ENCODE measurements at places on chromosomes 2 and 18. TPM values are rescaled to one million over a fixed set of nuclear protein-coding genes. Genes with fewer than 3 reads are reported as not detected.

Gene SP140
- polyA plus RNA-seq: 1.0 TPM

Gene EFHD1
- polyA plus RNA-seq: 22.1 TPM

Gene B4GALT6
- 3.2 TPM for polyA plus RNA-seq

DNA sequence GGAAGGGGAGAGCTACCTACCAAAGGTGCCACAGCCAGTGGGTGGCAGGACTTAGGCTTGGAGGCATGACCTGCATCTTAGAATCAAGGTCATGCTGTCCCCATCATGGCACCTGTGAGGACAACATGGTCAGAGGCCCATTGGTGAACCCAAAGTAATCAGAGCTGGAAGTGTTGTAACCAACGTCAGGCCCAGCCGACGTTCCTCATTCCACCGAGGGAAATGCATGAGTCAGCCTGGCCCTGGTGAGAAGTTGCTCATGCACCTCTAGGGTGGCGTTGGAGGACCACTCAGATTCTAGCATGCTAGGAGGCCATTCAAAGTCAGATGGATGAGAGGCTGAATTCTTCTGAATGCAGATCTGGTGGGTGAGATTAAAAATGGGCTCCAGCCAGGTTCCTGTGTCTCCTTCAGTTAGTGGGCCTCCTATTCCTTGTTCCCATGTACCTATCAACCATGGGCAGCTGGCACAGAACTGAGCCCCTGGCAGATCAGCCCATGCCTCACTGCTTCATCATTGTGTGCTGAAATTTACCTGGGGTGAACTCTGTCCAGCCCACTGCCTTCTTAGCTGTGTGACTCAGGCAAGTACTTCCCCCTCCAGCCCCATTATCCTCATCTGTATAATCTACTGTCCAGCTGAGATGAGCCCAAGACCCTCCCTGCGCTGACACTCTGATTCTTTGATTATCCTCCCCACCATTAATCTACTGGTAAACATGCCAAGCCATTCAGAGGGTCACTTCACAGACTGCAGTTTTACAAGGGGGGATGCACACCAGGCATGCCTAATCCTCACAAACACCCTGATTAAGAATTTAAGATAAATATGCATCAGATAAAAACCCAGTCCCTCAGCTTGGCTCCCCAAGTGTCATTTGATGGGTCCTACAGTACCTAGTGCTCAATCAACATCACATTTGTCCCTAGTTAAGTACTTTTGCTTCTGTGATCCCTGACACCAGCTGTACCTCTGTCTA is 14.0 kb downstream of the SLC14A2 start:
- no peak for DNase-seq

- no peak for DNase-seq
These were observed 55.7 kb downstream of the PAPOLG start for GRCh38 chr2:60811491-60812375.

DNA sequence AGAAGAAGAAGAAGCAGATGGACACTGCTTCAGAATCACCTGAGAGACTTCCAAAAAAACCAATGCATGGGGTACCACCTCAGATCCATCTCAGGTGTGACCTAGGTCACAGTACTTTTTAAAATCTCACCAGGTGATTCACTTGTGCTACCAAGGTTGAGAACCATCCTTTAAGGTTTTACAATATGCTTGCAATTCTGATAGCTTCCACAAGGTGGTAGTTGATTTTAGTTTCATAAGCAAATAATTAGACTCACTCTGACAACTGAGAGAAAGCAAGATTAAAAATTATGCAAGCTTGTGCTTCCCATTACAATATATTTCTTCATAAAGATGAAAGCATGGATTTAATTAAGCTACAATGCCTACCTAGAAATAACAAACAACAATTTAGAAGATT is 355.1 kb downstream of the EN1 start:
- DNase-seq: no peak

GRCh38 chr2:81767187-81767912 is 1462.8 kb upstream of the LRRTM1 start:
- DNase-seq: no peak

GRCh38 chr2:232281858-232282507 is 96.6 kb upstream of the ALPP start:
- DNase-seq: no peak

All from urinary bladder (tissue), 4 donors.